ENCODE measurements at places on chromosomes 6 and 20.

GRCh38 chr6:68726337-68726736 lies 91.3 kb downstream of the ADGRB3 start:
- no peak for DNase-seq

DNA sequence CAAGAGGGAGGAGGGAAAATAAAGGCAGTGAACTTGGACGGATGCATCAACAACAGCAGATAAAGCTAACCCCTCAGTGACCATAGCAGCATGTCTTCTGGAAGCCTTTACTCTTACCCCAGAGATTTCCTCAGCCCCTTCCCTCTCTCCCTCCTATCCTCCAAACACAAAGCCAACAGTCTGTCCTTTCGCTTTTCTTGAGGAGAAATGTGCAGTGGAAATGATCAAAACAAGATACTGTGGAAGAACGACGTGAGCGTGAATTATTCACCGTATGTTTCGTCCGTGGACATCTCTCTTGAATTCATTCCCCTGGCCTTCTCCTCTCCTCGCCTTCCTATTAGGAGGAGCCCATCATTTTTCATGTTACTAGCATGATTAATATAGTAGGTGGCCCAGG lies 8.5 kb downstream of the NRN1 start:
- no peak for DNase-seq

DNA sequence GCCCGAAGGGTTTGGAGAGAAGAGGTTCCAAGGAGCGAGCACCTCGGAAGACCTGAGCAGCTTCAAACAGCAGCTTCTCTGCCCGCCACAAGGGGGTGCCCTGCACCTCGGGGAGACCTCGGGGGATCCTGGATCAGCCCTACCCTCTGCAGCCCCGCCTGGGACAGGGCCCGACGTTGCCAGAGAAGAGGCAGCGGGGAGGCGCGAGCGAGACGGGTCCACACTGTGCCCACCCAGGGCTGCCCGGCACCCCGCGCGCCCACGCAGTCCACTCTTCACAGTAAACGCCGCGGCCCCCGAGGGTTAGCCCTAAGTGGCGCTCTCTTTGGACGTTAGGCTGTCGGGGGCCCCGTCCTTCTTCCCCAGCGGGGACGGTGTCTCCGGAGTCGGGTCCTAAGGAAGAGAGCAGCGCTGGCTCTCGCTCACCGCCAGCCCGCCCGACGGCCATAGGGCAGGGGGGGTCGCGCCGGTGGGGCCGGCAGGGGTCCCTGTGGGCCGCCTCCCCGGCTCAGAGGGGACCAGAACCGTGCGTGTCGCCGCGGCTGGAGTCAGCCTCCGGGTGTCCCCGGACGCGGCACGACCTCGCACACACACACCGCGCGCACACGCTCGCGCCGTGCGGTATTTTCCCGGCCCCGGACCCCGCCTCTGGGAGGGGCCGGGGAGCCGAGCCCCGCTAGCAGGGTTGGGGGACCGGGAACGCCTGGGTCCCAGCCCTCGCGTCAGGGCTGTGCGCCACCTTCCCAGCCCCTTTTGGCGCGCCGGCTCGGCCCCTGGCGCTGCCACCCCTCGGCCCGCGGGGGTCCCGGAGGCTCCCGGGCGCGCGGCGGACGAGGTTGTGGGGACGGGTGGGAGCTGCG lies 929 bp downstream of the CDH22 start:
- DNase-seq = peak; percentile 74

DNA sequence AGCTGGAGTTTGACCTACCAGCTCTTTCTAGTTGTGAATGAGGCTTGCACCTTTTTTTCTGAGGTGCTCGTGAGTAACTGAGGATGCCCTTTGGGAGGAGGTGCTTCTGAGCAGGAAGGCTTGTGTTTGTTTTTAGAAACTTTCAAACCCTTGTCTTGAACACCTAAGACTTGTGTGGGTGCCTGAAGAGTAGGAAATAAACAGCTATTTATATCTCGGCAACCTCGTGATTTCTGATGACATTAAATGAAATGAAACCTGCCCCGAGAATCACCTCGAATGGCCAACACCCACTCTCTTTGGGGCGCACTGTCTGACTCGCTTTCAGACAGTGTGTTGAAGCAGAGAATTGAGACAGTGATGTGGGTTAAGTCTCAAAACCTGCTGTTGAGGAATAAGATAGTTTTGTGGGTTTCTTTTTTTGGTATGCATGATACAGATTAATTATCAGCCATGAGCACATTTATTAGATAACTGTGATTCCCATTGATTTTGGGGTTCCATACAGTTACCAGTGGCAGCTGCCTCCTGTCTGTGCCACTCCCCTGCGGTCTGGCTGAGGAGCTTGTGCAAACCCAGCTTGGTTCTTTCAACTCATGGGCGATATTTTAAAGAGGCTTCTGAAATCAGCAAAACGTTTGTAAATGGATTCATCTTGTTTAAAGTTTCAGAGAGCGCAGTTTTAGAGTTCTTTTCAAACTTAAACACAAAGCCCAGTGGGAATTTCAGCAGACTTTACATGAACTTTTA lies 8.4 kb downstream of the IRF4 start:
- no peak for DNase-seq

DNA sequence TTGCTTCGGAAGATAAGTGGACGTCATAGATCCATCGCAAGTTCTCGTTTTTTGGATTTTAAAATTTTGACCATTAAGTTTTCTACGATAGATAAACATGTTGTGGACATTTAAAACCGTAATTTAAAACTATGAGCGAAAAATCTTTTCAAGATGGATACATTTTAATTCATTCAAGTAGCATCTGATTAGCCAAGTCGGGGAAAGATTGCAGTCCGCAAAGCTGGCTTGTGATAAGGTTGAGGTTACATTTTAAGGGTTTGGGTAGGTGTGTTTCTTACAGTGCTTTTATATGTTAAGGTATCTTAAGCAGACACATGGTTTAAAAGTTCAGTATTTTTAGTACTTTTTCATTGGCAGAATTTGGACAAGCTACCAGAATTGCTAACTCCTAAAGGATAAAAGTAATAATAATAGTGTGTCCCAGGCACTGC lies 1.2 kb downstream of the WTAP start:
- no peak for DNase-seq

DNA sequence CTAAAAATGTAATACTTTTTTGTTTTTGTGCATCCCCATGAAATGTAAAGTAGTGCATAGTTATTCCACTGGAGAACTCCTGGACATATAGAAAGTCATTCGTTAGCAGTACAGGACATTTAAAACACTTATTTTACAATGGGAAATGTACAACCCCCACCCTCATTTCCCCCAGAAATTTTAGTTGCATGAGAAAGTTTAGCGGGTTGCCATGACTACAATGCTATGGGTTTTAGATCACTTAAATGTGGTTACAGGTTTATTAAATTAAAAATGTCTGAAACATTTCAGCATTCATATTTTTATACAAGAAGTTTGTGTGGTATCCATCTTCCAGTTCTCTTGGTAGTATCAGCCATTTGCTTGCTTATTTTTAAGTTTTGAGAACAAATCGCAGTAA lies 54.9 kb upstream of the TRAF3IP2 start:
- DNase-seq = no peak

- no peak for DNase-seq
Measured at GRCh38 chr6:107639511-107639910, 149.6 kb downstream of the SOBP start.

GRCh38 chr20:16098890-16099639 lies 474.2 kb downstream of the KIF16B start:
- DNase-seq = no peak

Data from sigmoid colon (tissue), 7 donors.